ENCODE measurements at places on chromosomes 16 and 17.

GRCh38 chr17:43710101-43710500 lies 48.4 kb upstream of the MEOX1 start:
- no peak for DNase-seq

GRCh38 chr17:82037889-82038195 lies 345 bp upstream of the DCXR start:
- DNase-seq = no peak

- no peak for DNase-seq
These were observed 69.2 kb downstream of the PRKCB start for GRCh38 chr16:23905027-23905426.

DNA sequence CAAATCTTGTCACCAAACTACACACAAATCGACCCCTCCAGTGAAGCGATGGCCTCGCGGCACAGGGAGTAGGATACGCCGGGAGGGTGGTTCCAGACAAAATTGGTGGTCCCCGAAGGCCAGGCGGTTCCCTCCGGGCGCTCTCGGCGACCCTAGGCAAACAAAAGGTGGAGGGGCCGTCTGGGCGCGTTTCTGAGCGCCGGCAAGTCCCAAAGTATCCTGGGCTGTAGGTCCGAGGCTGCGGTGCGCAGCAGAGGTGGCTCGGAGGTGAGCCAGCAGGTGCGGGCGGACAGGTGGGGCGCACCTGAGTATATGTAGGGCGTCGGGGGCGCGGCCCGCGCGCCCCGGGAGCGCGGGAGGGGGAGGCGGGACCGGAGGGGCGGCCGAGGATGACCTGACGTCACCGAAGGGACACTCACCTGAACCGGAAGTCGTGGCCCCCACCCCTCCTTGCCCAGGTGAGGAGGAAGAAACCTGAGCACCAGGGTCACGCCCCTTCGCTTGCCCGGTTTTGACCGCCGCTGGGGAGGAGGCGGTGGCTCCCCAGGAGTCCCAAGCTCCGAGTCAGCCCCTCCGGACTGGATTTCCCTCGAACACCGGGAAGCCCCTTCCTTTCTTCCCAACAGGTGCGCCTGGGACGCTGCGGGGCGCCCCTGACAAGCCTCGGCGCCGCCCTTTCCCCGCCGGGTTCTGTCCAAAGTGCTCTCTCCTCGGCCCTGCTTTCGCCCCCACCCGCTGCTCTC lies at the start of gene CLDN7:
Gene CLDN7, minus strand, starts transcription at position 287 of the 743 bp plus-strand sequence. CDS start 435 bp downstream, outside the sequence.
- DNase-seq = no peak

DNA sequence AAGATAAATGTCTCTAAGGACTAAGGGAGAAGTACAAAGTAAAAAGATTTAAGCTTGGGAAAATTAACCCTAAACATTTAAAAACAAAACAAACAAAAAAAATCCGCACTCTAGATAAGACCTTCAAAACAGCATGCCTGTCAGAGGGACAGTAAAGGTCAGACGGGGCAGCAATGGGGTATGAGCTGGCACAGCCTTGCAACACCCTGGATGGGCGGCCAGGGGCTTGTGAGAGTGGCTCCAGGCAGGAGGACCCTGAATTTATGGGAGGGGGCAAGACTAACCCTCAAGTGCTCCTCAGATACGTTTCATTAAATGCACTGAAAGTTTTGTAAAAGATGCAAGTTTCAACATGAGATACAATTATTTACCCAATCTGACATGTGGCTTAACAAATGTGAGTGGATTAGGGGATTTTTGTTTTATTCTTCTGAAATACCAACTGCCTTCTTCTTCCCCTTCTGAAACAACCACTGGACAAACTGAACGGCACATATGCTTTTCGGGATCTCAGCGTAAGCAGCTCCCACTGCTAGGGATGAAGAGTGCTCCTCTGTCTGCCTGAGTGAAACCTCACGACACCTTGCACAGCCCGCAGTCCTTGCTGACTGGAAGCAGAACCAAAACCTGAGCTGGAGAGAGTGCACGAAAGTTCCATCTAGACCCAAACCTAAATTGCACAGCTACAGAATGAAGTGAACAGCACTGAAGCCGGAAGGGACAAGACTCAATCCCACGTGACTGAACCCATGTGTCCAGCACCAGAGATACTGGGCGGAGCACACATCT lies 128.4 kb downstream of the ANKRD11 start:
- DNase-seq = no peak

DNA sequence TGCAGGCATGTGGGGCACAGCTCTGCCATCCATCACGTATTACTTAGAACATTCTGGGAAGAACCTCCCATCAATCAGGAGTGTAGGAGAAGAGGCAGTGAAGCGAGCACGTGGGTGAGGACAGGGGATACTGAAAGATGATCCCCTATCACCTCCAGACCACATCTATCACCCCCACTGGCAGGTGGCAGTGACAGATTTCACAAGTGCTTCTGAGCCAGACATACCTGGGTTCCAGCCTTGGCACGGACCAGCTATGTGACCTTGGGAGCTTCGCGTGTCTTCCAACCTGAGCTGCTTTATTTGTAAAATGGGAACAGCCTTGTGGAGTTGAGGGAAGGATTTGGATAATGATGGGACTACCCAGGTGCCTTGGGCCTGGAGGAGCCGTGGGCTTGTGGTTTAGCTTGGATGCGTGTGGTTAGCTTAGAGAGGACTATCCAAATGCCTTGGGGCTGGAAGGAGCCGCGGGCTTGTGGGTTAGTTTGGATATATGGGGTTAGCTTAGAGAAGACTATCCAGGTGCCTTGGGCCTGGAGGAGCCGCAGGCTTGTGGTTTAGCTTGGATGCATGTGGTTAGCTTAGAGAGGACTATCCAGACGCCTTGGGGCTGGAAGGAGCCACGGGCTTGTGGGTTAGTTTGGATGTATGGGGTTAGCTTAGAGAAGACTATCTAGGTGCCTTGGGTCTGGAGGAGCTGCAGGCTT lies 206.4 kb downstream of the ENGASE start:
- no peak for DNase-seq

GRCh38 chr16:4679156-4679849 lies 14.1 kb upstream of the NUDT16L1 start:
- no peak for DNase-seq

DNA sequence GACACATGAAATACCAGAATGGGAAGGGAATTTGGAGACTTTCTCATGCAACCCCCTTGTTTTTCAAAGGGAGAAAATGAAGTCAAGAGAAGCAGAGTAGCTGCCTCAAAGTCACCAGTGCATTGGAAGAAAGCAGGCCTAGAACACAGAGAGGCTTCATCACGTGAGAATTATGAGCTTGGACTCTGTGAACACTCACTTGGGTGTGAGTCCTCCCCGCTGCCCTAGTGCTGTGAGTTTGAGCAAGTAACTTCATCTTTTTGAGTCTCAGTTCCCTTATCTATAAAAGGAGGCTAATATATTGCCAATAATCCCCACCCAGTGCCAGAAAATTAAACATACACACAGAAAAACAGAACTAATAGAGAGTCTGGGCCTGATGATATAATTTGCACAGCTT lies 315.8 kb downstream of the XYLT1 start:
- no peak for DNase-seq

DNA sequence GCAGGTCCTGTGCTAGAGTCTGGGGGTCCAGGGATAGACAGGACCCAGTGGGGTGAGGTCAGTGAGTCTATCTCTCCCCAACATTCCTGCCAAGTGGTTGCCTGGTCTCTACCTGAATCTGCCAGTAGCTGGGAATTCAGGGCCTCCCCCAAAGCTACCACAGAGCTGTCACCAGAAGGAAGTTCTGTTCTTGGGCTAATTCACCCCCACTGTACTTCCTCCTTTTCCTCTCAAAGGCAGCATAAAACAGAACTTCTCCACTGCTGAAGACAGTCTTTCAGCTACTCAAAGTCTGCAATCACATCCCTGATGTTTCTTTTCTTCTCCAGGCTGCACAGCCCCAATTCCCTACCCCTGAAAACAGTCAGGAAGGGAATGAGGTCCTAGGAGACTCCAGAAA lies 8.7 kb downstream of the CAMTA2 start:
- DNase-seq = no peak

DNA sequence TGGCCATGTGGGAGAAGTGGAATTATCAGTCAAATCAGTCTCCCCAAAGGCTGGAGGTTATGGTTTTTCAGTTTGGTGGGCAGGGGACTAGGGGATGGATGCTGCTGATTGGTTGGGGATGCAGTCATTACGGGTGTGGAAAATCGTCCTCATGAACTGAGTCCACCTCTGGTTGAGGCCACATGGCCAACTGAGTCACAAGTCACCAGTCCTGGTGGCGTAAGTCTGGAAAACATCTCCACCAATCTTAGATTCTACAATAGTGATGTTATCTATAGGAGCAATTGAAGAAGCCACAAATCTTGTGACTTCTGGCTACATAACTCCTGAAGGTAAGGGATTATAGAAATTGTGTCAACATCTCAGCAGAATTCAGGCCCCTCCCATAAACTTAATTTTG lies 5.2 kb upstream of the RNF135 start:
- DNase-seq = no peak

DNA sequence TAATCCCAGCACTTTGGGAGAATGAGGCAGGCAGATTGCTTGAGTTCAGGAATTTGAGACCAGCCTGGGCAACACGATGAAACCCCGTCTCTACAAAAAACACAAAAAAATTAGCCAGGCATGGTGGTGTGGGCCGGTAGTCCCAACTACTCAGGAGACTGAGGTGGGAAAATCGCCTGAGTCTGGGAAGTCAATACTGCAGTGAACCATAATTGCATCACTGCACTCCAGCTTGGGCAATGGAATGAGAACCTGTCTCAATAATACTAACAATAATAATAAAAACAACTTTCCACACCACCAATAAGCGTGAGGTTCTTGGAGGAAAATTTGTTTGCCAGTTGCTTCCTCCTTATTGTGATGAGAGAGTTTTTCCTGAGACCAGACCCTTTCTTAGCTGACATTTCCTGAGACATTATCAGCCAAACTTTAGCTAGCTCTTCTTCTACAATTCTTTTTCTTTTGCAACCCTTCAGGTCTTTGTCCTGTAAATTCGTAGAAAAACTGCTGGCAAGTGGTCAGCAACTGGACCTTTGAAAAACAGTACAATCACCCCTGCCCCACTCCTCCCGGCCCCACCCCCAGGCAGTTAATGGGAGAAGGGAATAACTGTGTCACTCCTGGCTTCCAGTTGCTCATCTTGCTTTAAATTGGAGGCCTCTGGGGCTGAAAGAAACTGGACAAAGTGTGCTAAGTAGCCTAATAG lies 3.5 kb upstream of the EZH1 start:
- no peak for DNase-seq

DNA sequence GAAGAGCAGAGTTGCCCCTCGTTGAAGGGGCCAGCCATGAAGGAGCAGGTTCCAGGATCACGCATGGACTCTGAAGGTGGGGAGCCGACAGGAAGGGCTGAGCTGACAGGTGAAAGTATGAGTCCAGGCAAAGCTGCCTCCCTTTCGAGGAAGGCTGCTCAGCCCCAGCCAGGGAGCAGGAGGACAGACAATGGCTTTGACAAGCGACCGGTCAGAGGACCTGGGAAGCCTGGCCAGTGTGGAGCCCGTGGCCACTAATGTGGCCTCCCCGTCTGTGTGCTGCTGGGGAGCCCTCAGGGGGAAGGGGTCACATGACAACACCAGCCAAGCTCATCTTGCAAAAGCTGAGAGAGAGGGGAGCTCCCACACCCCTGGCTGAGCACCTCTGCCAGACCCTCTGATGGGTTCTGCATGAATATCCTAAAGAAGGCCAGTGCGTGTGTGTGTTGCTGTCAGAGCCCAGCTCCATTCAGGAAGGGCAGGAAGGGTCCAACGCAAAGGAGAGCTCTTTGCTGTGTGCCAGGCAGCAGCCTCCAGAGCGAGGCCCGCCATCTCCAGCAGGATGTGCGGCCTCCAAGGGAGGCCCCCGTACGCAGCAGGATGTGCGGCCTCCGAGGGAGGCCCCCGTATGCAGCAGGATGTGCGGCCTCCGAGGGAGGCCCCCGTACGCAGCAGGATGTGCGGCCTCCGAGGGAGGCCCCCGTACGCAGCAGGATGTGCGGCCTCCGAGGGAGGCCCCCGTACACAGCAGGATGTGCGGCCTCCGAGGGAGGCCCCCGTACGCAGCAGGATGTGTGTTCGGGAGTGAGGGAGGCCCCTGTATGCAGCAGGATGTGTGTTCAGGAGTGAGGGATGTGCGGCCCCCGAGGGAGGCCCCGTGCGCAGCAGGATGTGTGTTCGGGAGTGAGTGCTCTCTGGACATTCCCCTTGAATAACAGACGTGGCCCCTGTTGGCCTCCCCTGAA lies 102.1 kb upstream of the CHMP6 start:
- DNase-seq = no peak

GRCh38 chr16:77183137-77183536 lies 7.9 kb upstream of the MON1B start:
- DNase-seq = no peak

DNA sequence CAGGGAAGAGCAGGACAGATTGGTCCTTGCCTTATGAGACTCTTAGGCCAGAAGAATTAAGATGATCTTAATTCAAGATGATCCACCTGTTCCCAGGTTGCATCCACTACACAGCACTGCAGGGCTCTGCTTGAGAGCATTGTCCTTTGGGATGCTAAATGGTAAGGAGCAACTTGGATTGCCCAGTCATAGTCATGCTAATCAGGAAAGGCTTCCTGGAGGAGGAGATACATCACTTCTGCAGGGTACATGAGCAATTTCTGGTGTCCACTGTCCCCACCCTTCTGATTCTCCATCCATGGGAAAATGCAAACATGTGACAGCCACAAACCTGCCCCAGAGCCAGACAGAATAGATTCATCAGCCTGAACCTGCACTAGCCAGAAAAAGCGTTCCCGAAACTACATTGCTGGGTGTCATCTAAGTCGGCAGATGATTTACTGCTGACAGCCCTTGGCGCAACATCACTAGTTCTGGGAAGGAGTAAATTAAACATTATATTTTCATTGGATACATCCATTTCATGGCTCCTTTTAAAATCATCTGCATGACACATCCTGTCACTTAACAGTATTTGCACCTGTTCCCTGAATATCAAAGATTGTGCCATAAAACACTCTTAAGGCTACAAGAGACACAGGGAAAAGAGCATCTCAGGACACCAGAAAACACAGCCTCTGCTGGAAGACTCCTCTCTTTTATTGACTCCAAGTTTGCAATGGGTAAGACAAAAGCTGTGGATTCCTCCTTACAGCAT lies 282.2 kb downstream of the MAF start:
- DNase-seq = no peak

DNA sequence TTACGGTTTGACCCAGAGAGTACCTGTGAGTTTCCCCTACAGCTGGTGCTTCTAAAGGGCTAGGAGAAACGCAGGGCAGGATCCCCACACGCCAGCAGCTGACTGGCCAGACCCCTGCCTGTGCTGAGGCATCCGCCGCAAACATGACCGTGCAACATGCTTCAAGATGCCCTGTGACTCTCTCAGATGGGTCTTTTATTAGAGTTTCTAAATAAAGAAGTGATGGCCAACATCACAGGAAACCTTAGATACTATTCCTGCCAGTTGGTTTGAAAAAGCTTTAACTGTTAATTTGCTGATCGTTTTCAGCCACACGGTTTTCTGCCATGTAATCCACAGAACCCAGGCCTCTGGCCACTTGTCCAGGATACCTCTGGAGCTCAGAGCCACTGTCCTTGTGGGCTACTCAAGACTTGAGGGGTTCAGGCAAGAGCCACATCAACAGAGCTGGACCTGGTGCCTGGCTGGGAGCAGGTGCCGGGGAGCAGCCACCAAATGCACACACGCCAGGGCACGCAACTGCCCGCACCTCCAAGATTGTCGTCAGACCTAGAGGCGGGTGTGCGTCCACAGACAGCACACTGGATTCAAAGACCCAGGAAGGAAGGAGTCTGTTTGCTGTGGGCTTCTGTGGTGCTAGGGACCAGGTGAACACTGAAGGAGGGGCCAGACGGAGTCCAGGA lies 118.4 kb downstream of the ZNF778 start:
- no peak for DNase-seq

GRCh38 chr17:28716740-28717577 lies 709 bp downstream of the RAB34 start:
- DNase-seq = no peak

GRCh38 chr17:52673791-52674190 lies 515.3 kb upstream of the CA10 start:
- no peak for DNase-seq

Measured in NCI-H2081 treated with DMSO at 0.1 percent for 48 hours (cell line).